ENCODE measurements at places on chromosomes 16 and 17.

- DNase-seq: no peak
Measured at GRCh38 chr16:54242199-54242598, 44.4 kb downstream of the IRX3 start.

- DNase-seq: no peak
Measured at GRCh38 chr16:57530104-57530521, 6.3 kb downstream of the CCDC102A start.

GRCh38 chr17:69059458-69060175 lies 1.1 kb downstream of the ABCA9 start:
- DNase-seq: no peak

DNA sequence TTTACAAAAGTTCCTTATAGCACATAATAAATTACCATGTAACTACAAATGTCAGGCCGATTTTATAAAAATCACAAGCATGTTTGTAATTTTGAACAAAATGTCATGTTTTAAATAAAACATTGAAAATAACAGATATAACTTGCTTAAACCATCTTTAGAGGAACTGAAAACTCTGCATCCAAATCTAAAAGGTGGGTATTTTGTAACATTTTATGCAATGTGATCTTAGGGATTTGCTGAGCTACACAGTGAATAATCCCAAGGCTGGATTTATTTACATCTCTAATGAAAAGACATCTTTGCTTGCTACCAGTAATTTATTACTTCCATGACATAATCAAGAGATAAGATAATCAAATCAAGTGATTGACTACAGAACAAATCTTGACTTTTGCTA lies 47.5 kb downstream of the N4BP1 start:
- no peak for DNase-seq

GRCh38 chr16:72715267-72715666 lies 332.7 kb downstream of the ZFHX3 start:
- no peak for DNase-seq

DNA sequence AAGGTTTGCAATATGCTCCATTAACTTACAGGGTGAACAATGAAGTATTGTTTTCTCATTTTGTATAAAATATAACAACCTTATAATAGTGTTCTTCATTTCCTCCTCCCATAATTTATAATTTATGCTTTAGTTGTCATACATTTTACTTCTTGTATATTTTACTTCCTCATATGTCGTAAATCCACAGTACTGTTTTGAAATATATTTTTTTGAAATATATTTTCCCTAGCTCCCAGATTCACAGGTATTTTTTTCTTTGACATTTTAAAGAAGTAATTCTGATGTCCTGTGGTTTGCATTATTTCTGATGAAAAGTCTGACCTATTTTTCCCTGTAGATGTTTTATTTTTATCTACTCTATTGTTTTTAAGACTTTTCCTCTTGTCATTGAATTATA lies 52.7 kb downstream of the VMP1 start:
- DNase-seq: no peak

DNA sequence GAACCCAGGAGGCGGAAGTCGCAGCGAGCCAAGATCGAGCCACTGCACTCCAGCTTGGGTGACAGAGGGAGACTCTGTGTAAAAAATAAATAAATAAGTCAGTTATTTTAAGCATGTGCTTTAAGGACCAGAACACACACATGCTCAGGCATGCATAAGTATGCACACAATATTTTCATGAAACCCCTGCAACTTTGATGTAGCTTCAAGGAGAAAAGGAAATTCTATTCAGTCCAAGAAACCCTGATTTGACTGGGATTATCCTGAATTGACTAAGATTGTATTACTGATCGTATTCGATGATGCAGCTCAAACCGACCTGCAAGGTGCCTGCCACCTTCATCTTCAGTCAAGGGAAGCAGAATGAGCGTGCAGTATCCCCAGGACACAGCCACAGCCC lies 841 bp downstream of the TEKT5 start:
- no peak for DNase-seq

DNA sequence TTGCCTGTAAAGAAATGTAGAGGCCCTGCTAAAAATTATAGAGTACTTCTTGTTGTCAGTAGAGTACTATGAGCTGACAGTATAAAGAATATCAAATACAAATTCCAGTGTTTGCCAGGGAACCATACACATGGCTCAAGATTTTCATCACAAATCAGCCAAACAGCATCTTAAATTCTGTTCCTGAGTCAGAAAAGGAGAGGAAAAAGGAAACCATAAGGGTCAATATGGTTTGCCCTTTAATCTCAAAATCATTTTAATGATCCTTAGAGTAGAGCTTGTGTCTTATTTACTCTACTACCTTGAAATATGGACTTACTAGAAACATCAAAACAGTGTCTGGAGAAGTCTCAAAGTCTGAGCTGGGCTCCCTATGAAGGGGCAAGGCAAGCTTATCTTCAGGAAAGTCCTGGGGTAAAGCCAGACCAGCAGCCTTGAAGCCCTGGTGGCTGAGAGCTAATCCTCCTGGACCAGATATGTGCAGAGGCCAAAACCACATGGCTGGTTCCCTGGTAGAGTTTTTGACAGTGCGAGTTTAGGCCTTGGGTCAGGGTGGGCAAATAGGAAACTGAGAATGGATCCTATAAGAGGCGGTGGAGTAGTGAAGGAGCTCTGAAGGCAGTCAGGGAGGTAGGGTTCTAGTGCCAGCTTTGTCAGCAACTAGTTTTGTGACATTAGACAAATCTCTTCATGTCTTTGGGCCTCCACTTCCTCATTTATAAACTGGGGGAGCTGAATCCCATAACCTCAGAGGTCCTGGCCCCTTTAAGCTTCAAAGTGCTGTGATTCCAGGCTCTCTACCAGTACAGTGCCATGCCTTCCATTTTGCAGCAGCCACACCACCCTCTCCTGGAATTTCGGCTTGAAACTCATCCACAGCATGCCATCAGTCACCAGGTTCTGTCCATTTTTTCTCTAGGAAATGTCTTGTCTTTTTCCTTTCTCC lies 38.9 kb downstream of the MRTFB start:
- DNase-seq: no peak

- no peak for DNase-seq
Measured at GRCh38 chr17:9105068-9105868, 84.0 kb downstream of the NTN1 start.

Data from NCI-H2081 (cell line).